ENCODE measurements at places on chromosomes 12 and 14.
A peak's percentile ranks its signal among the peaks of the same experiment; 100 is the strongest.

- no peak for DNase-seq
Measured at GRCh38 chr12:28180786-28181185, 9.5 kb upstream of the CCDC91 start.

DNA sequence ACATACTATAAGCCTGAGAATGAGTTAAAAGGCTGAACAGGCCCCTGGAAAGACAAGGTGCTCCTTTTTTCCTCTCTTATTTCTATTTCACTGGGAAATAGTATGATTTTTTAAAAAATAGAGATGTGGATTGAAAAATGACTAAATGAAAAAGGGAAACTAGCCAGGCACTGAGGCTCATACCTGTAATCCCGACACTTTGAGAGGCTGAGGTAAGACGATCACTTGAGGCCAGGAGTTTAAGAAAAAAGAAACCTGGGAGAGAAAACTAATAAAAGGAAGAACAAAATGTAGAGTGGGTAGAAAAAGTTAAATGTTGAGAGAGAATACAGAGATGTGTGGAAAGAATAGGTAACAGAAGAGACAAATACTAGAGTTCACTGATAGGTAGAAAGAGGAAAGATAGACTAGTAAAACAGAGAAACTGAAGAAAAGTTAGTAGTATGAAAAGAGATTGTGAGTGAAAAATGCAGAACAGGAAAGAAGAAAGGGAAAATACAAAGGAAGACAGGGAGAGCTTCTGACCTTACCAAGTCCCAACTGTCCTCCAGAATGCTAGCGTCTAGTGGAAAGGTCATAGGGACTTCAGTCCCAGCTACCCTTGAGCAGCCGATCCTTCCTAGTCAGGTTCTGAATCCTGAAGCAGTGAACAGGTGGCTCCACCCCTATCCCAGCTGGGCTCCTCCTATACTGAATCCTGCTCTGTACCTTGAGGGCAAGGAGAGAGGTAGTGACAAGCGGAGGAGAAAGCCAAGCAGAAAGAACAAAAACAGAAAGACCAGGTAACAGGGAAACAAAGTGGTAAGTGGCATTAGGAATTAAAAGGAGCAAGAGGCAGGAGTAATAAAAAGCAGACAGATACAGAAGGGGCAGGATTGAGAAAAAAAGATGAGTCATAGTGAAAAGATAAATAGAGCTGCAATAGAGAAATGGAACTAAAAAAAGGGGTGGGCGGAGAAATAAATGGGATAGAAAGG lies 7.3 kb downstream of the TMEM116 start:
- peak; percentile 36 for DNase-seq

DNA sequence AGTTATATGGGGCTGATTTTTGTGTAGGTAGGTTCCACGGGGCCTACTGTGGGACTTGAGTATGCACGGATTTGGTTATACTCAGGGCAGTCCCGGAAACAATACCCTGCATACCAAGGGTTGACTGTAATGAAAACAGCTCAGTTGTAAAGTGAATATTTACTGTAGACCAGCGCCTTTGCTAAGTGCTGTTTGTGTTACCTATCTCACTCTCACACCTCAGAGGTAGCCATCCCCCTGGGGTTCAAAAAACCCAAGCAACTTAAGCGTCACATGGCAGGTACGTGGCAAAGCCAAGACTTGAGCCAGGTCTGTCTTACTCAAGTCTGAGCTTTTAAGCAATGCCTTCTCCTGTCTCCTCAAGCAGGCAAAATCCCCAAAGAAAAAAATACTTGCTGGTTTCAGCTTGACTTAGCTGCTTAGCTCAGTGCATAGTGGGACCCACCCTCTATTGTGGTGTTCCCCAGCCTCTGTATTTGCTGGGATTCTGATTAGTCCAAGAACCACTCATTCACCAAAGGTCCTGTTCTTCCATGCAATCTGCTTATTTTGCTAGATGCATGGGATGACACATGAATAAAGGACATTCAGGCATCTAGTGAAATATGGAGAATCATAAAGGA lies 34.2 kb upstream of the STRN3 start:
- no peak for DNase-seq

DNA sequence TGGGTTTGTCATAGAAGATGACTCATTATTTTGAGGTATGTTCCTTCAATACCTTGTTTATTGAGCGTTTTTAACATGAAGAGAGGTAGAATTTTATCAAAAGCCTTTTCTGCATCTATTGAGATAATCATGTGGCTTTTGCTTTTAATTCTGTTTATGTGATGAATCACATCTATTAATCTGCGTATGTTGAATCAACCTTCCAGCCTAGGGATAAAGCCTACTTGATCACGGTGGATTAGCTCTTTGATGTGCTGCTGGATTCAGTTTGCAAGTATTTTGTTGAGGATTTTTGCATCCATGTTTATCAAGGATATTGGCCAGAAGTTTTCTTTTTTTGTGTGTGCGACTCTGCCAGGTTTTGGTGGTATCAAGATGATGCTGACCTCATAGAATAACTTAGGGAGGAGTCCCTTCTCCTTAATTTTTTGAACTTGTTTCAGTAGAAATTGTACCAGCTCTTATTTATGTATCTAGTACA lies 602.6 kb downstream of the SNAPC1 start:
- DNase-seq = no peak

DNA sequence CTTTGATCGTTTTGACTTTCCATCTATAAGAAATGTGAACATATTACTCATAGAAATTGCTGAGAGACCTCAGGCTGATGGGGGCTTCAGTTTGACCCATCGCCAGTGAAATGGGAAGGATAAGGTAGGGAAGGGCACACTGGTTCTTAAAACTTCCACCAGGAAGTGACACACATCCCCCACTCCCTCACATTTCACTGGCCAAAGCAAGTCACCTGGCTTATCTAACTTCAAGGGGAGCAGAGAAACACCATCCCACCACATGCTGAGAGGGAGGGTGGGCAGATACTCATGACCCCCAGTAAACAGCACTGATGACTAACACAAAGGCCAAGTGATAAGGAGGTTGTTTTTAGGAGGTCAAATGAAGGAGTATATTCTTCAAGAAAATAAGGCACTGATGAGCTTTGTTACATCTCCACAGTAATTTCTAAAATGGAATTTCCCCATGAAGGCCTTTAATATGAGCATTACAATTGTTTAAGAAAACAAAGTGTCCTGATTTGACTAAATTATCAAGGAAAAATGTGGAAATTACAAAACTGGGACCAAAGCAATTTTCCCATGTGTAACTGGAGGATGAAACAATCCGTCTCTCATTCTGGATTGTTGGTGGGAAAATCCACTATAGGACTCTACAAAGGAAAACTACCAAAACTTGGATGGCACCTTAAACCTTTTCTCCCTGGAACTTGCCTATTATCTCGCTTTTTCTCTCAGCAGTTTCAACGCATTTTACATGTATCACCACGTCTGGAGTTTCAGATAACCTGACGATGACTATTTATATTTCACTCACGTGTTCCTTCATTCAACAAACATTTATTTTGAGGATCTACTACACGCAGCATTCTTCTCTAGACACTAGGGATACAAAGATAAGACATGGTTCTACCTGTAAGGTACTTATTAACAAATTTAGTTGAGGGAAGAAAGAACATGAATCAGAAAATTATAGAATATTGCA lies 91.8 kb upstream of the EEA1 start:
- DNase-seq = no peak

GRCh38 chr12:57040750-57041149 lies 9.2 kb downstream of the MYO1A start:
- DNase-seq = no peak

GRCh38 chr12:115584156-115584555 lies 693.3 kb downstream of the MED13L start:
- DNase-seq = peak; percentile 61

- no peak for DNase-seq
Measured at GRCh38 chr12:666066-666465, 2.8 kb upstream of the NINJ2 start.

DNA sequence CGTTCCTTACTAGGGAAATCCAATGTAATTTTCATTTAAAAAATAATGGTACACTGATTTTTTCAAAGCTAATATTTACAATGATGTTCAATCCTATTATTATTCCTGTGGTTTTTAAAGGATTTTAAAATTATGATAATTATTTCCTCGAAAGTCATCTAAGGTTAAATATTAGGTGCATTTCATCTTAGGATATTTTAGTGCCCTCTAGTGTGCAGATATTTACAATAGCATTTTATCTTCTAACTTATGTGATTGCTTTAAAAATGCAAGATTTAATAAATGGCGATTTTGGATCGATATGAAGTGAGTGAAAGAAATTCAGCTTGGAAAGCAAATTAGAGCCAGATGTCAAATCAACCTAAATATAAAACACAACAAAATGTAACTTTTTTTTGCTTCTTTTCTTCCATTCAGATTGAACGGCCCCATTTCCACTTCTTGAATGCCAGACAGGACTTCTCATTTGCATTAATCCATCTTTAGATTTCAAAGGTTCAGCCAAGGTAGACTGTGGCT lies 293.5 kb downstream of the SLC6A15 start:
- no peak for DNase-seq

DNA sequence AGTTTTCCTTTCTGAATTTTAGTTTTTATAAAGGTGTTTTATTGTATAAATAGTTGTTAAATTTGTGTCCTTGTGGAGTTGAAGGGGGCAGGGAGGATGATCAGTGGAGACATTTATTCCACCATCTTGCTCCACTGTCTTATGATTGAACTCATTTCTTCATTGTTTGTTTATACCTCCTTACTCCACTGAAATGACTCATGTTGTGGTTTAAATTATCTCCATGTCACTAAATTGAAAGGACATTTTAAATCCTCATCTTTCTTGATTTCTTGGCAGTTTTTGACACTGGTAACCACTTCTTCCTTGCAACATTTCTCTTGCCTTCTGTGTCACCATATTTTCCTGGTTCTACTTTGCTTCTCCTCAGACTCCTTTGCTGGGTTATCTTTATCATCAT lies 23.6 kb upstream of the FERMT2 start:
- DNase-seq = no peak

DNA sequence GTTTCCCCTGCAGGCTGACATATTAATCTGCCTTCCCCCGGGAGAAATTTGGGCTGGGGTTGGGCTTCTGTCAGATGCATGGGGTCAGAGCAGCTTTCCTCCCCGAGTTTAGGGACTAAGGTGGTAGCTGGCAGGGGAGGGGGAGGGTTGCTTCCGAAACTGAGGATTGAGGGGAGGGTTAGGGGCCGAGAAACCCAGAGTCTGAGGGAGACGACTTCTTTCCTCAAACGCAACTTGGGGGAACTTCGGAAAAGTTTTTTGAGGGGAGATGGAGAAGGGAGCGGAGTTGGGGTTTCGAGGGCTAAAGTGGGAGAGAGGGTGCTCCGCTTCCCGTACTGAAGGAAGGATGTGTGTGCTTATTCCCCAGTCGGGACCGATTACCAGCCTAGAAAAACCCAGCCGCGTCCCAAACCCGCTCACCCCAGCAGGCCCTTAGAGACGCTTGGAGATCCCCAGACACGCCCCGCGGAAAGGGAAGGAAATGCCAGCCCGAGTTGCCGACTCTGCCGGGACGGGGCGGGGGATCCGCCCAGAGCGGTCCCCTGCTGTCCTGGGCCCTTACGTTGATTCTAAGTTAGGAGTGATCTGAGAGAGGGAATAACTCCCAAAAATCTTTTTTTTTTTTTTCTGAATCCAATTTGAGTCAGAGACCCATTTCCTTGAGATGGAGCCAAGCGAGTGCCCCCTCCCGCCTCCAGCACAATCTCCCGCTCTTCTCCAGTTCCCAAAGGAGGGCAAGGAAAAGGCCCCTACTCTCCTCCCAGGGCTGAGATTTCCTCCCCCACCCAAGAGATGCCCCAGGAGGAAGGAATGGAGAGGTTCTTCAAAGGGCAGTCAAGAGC lies 61.9 kb downstream of the SMUG1 start:
- peak; percentile 36 for DNase-seq

DNA sequence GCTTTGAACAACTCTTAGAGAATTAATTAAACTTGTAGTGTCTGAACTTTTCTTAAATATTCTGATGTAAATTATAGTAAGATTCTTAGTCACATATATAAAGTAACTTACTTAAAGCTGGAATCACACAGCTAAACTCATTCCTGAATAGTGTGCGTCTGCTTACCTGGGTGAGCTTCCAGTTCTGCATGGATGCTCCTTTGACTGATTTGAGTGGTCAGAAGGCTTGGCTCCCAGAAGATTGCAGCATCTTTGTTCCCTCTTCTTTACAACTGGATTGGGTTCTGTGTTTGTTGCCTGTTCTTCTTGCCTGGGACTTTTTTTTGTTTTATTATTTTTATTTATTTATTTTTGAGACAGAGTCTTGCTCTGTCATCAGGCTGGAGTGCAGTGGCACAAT lies 66.5 kb upstream of the ASPG start:
- DNase-seq = no peak

DNA sequence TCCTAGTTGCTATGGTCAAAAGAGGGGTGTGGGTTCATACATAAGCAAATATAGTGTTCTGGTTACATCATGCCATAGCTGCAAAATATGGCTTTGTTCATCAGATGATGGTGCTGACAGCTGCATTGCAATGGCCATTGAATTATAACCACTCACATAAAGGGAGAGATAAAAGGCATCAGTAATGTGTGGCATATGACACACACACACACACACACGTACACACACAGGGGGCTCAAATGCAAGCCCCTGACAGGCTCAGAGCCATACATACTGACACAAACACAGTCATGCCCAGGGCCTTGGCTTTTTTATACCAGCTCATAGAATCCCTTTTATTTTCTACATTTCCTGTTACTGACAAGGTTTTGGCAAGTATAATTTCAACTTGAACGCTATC lies 698.9 kb downstream of the BCL11B start:
- DNase-seq = no peak

GRCh38 chr12:34401659-34402227 lies 379.4 kb downstream of the ALG10 start:
- DNase-seq = no peak
